ENCODE measurements at places on chromosomes 5 and 9.

DNA sequence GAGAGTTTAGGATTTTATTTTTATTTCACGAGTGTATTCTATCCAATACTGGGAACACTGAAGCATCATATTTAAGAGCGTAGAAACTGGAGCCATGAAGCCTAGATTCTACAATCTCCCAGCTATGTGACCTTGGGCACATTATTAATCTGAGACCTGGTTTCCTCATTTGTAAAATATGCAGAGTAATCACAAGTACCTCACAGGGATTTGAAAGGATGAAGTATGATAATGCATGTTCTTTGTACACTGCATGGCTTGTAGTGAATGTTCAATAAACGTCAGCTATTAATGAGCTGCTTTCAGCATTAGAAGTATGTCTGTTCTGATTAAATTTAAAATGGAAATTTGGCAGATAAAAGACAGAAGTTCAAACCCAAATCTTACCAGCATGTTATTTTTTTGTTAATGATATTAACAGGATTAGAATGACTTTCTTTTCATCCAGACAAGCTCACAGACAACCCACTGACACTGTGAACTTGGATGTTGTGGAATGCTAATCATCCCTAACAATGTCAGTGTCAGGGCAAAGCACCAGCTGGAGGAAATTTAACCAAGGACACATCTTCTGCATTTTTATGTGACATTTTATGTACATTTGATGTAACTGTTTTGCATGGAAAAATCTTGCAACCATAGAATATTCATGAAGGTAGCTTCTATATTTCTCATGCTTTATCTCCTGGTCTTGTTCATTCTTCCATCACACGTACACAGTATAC is 27.1 kb upstream of the CTXN3 start:
- no peak for DNase-seq

DNA sequence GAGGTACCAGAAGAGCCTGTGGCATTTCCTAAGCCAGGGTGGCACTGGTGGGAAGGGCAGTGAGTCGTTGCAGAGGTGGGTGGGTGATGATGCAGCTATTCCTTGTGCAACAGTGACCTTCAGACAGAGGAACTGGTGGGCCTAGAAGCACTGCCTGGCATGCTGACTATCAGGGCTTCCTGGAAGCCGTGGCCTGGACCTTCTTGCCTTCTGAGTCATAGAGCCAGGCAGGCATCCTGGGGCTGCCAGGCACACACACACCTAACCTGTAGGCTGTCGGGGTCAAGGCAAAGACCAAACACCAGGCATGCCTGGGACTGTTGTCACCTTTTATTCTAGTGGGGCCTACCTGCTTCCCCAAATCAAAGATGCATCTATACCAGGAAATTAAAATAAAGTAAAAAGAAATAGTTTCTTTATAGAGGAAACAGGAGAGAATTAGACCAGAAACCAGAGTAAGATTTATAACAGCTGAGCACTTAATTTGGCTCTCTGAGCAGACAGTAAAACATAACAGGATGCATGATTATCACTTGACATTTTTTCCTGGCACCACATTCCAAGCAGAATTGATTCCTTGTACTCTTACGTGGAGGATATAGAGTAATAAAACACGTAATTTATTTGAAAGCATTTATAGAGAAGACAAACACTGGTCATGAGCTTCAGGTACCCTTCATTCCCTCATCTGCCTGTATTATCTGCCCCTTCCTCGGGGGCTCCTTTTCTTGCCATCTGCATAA is 25.1 kb downstream of the NANS start:
- no peak for DNase-seq

- no peak for DNase-seq
These were observed 21.8 kb downstream of the AQP7 start for GRCh38 chr9:33380390-33381094.

GRCh38 chr9:114178756-114179450 is 23.6 kb downstream of the COL27A1 start:
- no peak for DNase-seq

DNA sequence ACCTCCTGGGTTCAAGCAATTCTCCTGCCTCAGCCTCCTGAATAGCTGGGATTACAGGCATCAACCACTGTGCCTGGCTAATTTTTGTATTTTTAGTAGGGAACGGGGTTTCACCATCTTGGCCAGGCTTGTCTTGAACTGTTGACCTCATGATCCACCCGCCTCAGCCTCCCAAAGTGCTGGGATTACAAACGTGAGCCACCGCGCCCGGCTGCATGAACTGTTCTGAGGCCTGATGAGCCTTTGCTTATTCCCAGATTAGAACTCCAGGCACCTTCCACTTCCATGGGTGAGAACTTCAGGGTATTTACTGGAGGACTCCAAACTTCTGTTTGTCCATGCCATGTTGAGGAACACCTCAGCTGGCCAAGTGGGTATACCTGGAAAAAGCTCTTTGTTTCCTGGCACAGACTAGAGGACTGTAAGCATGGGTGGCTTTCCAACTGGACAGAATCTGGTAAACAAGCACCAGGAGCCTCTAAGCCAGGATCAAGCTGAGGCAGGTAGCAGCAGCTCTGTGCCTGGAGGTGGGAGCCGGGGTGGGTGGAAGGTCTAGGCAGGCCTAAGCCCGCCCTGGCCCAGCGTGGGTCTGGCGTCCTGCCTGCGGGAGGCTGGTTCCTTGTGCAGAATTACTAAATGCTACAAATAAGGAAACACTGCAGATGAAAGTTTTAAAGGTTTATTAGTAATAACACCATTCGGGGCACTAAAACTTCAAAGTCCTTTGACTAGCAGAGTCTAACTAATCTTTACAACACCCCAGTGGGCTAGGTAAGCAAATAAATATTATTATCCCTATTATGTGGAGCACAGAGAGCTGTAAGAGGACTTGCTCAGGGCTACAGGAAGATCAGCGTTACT is 78.4 kb downstream of the SEMA5A start:
- no peak for DNase-seq

DNA sequence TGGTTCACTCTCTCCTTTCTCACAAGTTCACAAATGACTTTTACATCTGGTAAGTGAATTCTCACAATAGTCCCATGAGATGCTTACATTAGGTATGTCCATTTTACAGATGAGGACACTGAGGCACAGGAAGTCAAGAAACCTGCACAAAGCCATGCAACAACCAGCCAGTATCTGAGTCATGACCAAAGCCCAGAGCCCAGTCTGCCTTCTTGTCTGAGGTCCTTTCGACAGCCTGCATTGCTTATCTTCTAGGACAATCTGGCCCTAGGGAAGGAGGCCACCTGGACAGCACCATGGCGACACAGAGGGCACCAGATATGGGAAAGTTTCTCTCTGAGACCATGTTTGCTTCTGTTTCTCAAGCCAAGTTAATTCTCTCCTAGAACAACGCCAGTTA is 197.1 kb downstream of the NSG2 start:
- DNase-seq: no peak

DNA sequence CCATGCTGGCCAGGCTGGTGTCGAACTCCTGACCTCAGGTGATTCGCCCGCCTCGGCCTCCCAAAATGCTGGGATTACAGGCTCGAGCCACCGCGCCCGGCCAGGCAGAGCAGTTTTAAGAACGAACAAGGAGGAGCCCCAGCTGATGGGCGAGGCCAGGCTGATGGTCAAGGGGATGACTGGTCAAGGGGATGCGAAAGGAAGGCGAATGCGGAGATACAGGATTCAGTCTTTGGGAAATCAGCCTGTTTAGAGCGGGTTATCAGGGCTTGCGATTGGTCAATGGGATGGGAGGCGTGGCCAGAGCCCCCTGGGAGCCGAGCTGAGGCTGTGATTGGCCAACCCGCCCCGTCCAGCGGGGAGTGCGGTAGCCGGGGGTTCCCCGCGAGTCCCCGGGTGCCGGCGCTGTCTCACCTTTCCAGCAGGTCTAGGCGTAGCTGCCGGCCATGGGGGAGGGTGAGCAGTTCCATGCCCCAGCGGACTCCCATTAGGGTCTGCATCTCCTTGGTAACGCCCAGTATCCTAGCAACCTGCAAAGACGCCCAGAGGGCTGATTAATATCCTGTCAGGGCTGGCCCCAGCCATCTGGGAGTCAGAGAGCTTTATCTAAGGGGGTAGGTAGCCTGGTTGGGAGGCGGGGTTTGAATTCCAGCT is 7.5 kb upstream of the TOR2A start:
- no peak for DNase-seq

- no peak for DNase-seq
These were observed 28.2 kb downstream of the TPPP start for GRCh38 chr5:664994-665360.

- DNase-seq: no peak
These were observed 15.2 kb downstream of the ENHO start for GRCh38 chr9:34507556-34507955.

DNA sequence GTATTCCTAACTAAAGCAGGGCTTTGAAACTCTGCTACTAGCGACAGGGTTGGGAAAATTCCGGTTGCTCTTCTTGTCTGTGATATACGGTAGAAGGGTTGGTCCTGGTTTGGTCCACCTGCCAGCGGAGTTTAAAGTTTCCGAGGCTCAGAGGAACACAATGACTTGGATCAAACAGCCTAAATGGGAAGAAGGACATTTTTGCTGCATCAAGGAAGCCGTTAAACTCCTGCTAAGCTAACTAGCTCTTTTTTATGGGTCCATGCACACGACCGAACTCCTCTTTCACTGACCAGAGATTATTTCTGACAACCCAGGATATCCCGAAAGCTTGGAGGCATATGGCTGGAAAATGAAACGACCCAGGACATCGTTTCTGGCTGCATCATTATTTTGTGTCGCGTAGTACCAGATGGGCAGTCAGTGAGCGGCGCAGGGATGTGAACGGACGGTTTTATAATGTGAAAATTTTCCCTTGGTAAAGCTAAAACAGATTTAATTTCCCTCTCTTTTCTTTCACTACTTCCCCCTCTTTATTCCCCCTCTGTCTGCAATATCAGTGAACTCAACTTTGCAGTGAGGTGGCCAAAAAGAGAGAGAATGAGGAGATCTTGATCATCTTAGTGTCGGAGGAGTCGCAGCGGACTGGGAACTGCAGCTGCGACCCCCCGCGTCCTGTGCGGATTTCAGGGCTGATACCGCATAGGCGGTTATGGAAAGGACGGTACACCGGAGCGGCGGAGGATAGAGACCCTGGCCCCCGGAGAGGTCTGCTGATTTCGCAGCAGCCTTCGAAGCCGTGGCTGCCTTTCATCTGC is at the start of gene LURAP1L:
Gene LURAP1L, plus strand, starts transcription at position 160 of the 818 bp plus-strand sequence. CDS start 696 bp downstream, outside the sequence.
- DNase-seq: no peak

DNA sequence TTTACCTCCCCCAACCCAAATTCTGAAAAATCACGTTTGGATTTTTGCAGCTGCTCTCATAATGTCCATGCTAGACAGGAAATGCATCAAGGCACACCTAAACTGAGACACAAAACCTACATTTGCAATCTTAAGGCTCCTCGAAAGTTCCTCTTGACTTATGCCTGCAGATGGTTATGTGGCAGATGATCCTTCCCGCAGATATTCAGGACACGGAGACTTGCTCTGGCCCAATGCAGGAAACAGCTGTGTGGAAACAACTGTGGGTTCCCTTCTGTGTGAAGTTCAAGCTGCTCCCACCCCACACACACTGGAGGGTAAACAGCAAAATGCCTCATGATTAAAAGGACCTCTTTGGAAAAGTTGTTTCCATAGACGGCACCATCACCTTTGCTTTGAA is 253.8 kb downstream of the EBF1 start:
- no peak for DNase-seq

DNA sequence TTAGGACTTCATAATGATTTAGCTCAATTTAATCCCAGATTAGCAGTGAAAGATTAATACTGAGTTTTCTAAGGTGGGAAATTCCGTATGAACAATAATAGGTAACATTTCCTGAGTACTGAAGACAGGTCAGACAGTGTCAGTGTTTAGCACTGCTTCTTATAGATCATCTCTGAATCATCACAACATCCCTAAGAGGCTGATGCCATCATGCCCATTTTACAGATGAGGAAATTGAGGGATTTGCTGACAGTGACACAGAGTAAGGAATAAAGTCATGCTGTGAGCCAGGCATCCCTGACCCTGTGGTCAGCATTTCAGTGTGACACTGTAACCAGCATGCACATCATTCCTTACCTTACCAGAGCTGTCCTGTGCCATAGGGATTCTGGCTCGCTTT is 44.5 kb downstream of the DAPK1 start:
- DNase-seq: no peak

DNA sequence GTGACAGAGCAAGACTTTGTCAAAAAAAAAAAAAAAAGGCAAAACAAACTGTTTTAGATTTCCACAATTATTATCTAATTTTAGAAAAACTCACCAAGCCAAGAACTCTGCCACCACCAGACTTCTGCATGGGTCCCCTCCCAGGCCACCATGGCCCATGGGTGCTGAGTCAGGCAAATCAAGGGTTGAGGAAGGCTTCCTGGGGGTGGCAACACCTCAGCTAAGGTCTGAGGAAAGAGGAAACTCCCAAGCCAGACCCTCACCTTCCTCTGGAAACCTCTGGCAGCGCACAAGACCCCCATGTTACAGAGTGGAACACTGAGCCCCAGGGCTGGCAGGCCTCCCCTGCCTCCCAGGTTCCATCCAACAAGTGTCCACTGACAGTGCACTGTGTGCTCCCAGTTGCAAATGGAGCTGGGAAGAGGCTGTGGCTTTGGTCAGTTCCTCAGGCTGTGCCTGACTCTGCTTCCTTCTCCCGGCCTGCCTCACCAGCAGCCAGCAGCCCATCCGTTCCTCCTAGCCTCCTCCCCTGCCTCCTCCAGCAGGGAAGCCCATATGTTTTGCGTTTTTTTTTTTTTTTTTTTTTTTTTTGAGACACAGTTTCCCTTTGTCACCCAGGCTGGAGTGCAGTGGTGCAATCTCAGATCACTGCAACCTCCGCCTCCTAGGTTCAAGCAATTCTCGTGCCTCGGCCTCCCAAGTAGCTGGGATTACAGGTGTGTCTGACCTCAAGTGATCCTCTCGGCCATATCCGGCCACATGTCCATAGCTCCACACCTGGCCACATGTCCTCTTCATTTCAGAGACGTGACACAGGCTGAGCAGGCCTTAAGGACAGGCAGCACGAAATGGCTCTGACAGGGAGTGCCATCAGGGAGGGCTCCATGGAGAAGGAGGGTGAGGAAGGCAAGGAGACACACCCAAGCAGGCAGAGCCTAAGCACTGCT is 3.5 kb upstream of the SUSD3 start:
- DNase-seq: no peak

DNA sequence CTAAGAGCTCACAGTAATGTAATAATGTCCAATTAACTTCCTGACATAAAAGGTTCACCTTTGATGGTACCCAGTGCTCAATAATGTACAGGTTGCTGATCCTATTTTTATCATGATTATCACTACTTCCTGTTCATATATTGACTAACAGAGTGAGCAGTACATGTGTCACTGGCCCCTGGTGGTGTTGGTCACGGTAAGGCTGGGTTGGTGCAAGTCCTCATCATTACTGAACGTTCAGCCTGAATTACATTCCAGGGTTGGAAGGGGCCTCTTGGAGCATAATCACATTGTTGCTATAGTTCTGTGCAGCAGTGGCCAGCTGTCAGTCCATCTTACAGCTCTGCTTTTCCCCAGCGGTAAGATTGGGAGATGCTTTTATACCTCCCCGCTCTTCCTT is 24.2 kb upstream of the CKMT2 start:
- DNase-seq: no peak

GRCh38 chr5:16803831-16804230 is 132.3 kb downstream of the MYO10 start:
- DNase-seq: no peak

- DNase-seq: no peak
These were observed 87.1 kb upstream of the COL5A1 start for GRCh38 chr9:134554373-134555093.
